ENCODE measurements at places on chromosomes 16 and 17.

GRCh38 chr16:51210087-51210486 is 59.0 kb upstream of the SALL1 start:
- no peak for DNase-seq

DNA sequence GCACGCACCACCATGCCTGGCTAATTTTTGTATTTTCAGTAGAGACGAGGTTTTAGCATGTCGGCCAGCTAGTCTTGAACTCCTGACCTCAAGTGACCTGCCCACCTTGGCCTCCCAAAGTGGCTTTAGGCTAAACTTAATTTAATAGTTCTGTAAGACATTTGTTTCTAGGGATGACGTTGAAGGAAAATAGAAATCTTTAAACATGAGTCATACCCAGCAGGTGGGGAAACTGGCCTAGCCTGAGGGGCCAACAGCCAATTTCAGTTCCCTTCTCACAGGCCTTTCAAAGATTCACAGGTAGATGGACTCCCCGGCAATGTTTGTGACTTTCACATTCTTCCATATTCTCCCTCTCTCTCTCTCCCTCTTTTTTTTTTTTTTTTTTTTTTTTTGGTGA is 18.1 kb upstream of the ITPRIPL2 start:
- no peak for DNase-seq

GRCh38 chr17:13087802-13088201 is 70.0 kb upstream of the ELAC2 start:
- no peak for DNase-seq

DNA sequence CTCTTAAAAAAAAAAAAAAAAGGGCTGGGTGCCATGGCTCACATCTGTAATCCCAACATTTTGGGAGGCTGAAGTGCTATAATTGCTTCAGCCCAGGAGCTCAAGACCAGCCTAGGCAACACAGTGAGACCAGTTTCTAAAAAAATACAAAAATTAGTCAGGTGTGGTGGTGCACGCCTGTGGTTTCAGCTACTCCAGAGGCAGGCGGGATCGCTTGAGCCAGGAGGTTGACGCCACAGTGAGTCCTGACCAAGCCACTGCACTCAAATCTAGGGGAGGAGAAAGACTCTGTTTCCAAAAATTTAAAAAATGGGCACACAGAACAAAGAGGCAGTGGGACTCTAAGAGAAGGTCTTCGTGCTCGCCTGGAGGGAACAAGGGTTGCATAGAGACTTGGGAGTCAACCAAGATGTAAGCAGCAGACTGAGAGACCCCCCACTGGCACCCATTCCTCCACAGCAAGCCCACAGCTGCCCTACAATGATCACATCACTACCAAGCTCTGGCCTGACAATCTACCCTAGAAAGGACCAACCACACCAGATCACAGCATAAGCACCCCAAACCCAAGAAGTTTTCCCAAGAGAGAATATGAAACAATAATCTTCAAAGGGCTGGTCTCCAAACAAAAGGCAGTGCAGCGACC is 121.6 kb downstream of the ANKRD11 start:
- no peak for DNase-seq

- no peak for DNase-seq
Observed at GRCh38 chr16:66083171-66083570, 283.3 kb upstream of the CDH5 start.

DNA sequence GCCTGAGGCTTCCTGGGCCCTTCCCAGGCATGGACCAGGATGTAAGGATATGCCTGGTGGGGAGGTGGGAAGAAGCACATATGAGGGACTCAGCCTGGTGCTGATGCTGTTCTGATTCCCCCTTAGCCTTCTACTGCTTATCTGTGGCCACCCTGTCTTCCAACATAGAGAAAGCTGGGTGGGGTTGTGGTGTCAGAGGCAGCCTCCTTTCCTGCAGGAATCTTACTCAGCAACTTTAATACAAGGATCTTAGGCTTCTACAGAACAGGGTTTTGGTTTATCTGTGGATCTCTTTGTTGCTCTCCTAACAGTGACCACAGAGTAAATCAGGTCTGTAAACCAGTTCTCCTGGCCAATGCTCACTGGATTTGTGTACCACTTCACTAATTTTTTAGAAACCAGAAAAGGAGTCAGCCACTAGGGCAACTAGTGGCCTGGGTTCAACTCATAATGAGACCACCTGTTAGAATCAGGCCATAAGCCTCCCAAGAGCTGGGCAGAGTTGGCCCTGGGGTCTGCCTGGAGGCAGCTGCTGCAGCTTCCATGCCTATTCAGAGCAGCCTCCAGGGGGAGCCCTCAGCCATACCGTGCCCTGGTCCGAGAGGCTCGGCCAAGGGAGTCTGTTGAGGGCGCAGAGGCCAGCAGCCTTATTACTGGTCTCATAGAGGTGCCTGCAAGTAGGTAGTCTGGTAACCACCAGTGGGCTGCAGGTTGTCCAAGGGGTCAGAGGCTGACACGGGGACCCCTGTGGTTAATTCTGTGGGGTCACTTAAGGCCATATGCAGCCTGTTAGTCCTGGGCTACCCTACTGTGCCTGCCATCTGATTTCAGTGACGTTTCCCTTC is 7.1 kb downstream of the HAS3 start:
- no peak for DNase-seq

DNA sequence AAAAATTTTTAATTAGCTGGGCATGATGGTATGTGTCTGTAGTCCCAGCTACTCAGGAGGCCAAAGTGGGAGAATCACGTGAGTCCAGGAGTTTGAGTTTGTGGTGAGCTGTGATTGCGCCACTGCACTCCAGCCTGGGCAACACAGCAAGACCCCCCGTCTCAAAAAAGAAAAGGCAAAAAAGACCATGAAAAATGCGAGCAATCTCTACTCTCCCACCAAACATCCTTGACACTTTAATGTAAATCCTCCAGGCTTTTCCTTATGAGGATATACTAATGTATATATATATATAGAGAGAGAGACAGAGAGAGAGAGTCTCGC is 28.1 kb downstream of the MMP15 start:
- no peak for DNase-seq

GRCh38 chr16:15830832-15831451 is 25.9 kb downstream of the MYH11 start:
- DNase-seq: no peak

DNA sequence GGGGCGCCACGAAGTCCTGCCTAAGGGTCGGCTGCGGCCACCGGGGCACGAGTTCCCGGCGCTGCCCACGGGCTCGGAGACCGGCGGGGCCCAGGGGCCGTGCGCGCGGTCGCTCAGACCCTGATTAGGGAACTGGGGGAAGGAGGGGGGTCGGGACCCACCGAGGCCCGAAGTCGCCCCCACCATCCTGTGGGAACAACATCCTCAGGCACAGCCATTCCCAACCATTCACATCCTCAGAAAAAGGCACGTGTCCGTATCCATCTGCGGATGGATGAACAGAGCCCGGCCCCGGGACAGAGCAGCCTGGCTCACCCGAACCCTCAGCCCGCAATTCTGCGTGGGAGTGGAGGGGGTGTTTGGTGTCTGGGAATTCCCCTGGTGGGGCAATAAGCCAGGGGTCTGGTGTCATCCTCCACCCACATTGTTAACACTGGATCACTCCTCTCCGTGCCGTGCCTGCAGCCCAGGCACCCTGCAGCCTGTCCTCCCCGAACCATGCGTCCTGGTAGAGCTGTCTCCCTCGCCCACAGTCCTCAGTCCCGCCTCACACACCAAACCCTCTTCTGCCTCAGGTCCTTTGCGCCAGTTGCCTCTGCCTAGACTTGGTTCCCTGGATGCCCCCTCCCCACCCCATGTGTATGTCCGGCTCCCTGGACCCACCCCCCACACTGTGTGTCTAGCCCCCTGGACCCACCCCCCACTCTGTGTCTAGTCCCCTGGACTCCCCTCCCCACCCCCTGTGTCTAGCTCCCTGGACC is 789 bp upstream of the CCDC57 start:
- DNase-seq: no peak

DNA sequence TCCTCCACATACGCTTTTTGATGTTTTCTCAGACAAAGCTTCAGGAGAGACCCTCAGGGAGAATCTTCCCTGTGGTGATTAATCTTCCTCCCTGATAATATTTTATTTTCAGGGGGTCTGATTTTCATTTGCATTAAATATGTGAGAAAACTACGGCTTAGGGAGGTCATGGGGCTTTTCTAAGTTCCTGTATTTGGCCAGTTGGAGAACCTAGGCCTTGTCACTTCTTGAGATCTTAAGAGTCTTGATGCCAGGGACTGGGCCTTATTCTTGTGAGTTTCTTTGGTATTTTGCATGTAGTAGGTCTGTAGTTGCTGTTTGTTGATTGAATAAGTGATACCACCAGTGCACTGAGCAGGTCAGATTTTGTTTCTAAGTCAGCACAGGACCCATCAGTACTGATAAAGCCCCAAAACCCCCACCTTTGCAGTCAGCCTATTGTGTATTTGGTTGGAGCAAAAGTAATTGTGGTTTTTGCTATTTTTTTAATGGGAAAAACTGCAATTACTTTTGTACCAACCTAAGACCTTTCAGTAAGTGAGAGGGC is 130.1 kb downstream of the PRKCA start:
- DNase-seq: no peak

DNA sequence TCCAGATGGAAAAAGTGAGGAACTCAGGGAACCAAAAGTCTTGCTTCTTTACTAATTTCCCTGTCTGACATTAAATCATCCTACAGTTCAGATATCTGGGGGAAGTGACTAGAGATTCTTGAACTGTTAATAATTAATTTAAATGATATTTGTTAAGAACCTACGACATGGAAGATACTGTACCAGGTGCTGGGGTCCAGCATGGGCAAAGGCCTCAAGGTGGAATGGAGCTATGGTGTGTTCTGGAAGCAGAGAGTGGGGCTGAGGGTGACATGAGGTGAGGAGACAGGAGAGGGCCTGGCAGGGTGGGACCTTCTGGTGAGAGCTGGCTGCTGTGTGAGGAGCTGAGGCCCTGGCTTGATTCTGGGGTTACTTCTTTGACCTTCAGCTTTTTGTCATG is 6.0 kb upstream of the CCL2 start:
- DNase-seq: no peak

DNA sequence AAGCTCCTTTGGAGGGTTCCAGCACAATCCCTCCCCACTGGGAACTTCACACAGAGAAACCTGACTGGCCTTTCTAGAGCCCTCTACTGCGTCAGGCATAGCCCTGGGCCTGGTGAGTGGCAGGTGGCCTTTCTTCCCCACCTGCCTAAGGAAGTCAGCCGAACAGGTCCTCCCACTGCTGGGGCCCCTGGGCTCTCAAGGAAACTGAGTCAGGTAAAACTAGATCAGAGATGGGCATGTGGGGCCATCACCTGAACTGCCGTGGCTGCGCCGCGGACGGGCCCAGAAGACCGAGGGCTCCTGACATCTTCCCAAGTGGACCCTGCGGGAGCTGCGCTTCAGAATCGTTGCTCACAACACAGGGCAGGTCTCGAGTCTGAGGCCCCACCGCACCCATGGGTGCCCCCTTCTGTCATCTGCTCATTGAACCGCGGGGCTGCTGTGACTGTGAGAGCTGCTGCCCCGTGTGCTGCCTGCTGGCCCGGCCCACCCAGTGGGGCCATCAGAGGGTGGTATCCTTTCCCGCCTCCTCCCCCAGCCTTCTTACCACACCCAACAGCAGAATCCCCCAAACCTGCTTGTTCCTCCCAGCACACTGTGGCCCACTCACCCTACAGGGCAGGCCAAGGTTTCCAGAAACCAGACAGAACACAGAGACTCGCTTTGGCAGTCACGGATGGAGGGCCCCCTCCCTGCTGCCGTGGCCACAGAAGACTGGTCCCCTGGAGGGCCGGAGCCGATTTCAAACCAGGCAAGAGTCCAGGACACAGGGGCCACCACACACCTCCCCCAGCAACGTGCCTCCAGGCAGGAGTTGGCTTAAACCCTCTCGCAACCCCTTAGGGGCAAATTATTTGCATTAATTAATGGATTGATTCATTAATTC is 81.1 kb downstream of the TBC1D16 start:
- no peak for DNase-seq

- DNase-seq: no peak
Observed at GRCh38 chr17:43129671-43130010, 4.5 kb upstream of the BRCA1 start.

GRCh38 chr16:85587762-85588556 is 25.2 kb upstream of the GSE1 start:
- no peak for DNase-seq

GRCh38 chr16:31354394-31355291 is at the start of gene ITGAX:
Gene ITGAX, plus strand, starts transcription at chr16:31355176. Its CDS starts 79 bp downstream, at chr16:31355255.
- no peak for DNase-seq

DNA sequence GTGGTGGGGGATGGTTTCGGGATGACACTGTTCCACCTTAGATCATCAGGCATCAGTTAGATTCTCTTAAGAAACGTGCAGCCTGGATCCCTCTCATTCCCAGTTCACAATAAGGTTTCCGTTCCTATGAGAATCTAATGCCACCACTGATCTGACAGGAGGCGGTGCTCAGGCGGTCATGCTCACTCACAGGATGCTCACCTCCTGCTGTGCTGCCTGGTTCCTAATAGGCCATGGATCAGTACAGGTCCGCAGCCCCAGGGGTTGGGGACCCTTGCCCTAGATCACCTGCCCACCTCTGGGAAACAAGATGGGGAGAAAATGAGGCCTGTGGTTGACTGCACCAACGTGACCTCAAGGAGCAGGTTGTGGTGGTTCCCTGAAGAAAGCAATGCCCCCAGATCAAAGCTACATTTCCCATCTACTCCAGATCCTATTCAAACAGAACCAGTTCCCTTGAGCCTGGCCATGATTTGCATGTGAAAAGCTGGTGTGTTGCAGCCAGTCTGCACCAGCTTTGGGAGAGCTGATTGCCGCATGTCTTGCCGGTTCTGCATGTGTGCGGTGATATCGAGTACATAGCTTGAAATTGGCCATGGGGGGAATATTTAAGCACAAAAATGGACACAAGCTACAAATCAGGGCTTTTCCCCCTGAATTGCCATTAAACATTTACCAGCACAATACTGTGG is 183.2 kb upstream of the HSBP1 start:
- DNase-seq: no peak

- no peak for DNase-seq
Observed at GRCh38 chr17:42389899-42390298, 1.7 kb upstream of the STAT3 start.

DNA sequence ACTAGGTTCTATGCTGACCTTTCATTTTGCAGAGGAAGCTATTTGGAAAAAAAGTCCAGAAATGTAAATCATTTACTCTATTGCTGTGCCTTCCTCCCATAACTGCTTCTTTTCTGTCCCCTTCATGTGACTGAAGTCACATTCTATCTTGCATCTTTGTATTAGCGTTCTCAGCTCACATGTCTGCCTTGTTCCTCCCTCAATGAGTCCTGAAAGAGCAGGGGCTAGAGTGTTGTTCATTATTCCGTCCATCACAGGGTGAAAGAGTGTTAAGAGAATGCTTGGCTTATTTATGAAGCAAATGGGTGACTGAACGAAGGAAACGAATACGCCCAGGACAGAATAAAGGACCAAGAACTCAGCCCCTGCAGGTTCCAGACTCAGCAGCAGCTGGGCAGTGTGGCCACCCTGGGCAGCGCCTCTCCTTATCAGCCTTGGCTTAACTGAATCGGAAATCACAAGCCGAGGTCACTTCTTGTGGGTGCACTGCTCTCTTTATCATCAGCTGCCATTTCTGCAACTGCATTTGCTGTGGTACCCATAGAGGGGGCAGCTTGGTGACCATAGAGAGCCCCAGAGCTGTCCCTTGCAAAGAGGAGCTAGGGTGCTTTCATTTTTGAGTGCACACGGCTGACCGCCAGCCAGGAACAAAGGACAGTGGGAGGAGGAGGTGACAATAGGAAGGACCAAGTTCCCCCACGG is 1.8 kb upstream of the PIK3R6 start:
- no peak for DNase-seq

- DNase-seq: no peak
Observed at GRCh38 chr17:72075995-72076677, 44.7 kb upstream of the SOX9 start.
